ENCODE measurements at places on chromosomes 5 and 9.

DNA sequence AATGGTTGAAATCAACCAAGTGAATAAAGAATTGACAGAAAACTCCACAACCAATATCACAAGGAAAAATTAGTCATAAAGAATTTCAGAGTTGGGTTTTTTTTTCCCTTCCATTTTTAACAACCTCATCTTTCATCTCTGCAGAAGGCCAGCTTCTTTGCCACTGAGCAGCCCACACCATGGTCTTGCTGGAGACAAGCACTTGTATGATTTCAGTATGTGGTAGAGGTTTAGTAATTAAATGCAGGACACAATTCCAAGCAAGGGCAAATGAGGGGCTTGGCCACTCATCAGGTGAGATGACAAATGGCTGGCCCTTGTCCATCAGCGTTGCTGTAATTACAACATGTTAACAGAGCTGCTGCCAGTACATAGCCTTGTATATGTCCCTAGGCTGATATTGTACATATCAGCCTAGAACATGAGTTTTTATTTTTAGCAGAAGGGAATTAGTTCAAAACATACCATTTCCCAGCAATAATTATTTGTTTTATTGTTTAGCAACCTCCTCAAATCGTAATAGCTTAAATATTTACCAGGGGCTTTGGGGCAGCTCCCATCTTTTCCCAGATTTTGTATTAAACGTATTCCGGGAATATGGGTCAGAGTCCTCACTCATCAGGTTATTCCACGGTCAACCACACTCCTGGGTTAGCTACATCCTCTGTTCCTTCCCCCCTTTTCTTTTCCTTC is 5.0 kb upstream of the C9 start:
- DNase-seq, result no peak

DNA sequence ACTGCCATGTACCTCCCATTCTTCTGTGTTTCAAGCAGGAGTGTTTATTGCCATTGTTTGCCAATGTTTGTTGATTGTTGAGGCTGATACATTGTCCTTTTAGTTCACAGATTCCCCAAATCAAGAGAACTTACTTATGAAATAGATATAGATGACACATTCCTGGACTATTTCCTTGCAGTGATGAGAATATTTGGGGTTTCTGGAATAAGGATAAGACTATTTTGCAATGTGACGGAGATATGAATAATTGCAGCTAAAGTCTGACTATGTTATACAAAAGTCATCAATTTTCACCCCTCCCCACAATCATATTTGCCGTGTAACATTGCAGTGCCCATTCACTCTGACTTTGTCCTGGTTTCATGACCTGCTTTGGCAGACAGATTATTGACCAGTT is 460.8 kb downstream of the CDH10 start:
- no peak for DNase-seq

DNA sequence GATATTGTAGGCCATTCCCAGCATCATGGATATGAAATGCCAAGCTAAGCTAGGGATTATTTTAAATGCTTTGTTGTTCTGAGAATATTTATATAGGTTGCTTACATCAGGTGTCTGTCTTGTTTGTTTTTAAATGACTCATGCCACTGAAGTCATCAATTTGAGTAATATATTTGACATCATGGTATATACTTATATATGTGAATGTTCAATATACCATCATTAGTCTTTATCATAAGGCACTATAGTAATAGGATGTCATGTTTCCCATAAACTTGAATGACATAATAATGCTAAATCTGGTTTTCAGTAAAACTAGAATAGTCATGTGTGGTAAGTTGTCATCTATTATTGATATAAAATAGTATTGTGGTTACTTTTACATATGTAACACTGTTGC is 13.1 kb downstream of the C9orf85 start:
- no peak for DNase-seq

- DNase-seq, result no peak
Observed at GRCh38 chr9:81519816-81520495, 169.4 kb downstream of the TLE1 start.

GRCh38 chr9:17739022-17739421 is 160.2 kb downstream of the SH3GL2 start:
- no peak for DNase-seq

GRCh38 chr5:133520062-133520461 is 92.3 kb downstream of the FSTL4 start:
- no peak for DNase-seq

DNA sequence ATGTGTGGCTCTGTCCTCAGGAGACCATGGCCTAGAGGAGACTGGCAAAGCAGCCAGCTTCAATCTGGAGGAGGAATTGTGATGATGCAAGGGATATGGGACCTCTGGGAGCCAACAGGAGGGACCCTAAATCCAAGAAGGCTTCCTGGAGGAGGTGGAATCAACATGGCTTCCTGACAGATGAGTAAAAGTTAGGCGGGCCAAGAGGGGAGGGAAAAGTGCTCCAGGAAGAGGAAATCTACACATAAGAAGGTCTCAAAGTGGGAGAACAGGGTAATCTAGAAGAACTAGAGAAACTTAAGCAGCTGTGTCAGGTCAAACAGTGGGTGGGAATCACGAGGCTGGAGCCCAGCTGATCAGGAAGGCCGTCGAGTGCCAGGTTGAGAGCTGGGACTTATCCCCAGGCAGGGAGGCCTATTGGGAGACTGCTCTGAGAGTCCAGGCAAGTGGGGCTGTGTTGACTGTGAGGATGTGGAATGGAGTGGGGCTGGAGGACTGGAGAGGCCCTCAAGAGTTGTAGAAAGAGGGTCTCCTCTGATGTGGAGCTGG is 119.1 kb downstream of the C9orf50 start:
- no peak for DNase-seq

DNA sequence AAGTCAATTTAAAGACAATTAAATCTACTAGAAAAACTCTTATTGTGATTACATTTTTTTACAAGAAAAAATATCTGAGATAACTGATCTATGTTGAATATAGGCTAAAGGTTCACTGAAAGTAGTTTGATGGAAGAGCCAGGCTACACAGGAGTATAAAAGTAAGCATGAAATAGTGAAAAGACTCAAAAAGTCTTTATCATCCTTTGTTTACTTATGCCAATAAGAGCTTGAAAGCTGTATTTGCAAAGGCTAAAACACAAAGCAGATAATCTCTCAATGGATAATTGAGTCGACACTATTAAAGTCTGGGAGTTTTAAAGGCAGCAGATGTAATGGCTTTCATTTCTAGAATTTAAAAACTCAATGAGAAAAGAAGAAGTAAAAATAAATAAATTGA is 42.0 kb downstream of the SSBP2 start:
- peak; percentile 4 for DNase-seq

DNA sequence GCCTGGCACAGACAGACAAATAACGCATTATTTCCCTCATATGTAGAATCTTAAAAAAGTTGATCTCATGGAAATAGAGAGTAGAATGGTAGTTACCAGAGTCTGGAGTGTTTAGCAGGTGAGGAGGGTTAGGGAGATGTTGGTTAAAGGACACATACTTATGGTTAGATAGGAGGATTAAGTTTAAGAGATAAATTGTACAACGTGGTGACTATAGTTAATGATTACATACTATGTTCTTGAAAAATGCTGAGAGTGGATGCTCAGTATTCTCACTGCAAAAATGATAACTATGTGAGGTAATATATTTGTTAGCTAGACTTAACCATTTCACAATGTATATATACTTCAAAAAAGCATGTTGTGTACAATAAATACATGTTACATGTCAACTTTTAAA is 38.0 kb downstream of the CERT1 start:
- no peak for DNase-seq

DNA sequence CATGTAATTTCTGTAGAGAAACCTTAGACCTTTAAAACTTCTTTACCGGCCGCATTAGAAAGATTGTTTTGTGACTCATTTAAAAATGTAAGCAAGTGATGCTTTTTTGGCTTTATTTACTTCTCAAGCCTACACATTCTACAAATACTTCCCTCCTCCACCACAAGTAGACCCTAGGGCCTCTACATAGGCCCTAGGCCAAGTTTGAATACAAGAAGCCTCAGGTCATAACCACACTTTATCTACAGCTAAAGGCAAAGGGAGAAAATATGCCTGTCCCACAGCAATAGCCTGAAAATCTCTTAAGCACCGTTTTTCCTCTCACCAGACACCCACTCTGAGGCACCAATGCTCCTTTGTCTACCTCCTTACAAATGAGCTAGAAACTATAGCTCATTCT is 53.9 kb downstream of the CSNK1A1 start:
- no peak for DNase-seq

GRCh38 chr9:128807827-128808226 is 10.5 kb upstream of the ENDOG start:
- DNase-seq, result no peak

DNA sequence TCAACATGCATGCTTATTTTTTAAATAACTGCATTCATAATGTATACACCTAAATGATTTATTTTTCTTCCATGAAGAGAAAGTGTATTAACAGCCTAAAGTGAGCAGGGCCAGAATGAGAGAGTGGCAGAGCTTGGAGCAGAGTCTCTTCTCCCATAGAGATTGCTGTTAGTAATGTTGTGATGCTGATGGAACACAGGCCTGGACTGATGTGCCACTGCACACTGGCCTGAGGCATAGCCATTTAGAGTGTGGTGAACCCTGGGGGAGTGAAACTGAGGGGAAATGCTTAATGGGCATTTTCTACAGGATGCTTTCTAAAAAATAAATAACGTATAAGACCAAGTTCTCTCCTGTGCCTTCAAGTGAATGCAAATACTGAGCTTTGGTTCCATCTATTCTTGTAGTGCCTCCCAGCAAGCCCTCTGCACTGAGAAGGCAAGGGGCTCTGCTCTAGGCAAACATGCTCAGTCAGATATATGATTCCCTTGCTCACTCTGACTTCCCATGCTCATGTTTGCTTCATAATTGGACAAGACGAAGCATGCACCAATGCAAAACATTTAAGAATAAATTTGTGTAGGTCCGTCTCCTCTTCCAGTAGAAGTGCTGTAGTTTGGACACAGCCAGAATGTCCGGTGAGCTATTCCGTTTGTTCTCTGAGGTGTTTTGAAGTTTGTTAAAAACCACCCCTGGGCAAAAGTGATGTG is 185.7 kb downstream of the PBX3 start:
- no peak for DNase-seq

DNA sequence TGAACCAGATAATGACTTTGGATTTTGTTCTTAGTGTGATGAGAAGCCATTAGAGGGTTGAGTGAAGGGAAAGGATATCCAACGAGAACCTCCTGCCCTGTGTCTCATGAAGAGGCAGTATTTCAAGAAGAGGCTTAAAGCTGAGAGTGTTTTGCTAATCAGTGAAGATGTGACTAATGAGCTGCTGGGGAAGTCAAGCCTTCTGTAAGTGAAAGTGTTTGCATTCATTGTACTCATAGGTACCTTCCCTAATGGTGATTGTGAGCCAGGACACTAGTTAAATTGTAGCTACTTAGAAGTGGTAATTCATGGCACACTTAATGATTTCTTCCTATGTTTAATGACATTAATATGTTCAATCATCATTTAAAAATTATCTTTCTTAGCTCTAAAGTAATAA is 23.7 kb downstream of the PIP5K1B start:
- no peak for DNase-seq

DNA sequence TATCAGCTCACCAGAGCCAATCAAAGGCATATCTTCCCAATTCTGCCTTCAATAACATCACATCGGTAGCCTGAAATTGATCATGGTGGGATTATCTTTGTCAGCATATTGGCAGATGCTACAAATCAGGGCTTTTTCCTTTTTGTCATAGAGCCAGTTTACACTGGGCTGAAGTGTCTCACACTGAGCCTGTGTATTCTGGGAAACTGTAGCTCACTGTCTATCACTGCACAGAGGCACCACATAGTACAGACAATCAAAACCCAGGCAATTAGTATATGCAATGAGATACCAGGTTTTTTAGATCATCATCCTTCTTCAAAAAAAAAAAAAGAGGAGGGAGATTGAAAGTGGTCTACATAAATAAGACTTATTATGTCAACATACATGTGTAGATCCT is 46.6 kb downstream of the ADAM19 start:
- no peak for DNase-seq

DNA sequence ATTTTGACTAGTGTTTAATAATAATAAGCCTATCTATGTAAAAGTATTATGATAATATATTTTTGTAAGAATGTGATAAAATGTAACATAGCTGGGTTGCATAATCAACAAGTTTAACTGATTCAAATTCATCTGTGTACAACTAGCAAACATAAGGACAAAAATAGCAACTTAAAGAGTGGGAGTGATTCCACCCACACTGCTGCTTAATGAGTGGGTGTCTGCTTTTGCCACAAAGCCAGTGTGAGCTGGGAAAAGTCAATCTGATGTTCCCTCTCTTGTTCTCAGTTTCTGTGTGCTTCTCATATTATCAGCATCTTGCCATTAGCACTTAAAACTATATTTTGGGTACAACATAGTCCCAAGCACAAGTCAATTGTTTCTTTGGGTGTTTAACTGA is 111.1 kb upstream of the DPYSL3 start:
- DNase-seq, result no peak

GRCh38 chr5:14202462-14202861 is 59.3 kb downstream of the TRIO start:
- DNase-seq, result no peak

DNA sequence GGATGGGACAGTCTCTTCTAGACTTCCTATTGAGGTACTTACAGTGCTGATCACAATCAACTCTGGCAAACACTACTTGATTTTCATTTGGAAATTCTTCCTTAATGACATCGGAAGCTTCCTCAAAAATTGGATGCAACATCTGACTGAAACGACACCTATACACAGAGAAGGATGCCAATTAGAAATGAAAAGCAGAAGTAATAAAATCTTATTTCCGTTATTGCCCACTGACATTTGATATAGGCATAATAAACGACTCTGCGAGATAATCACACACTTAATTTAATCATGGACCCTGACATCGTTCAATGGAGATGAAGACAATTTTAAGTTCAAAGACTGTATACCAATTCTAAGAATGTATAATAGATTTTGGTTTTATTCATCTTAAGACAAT is 46.4 kb downstream of the ERP44 start:
- no peak for DNase-seq

Measured in COR-L47 (cell line).